ENCODE measurements at places on chromosomes 12 and 14. TPM values are rescaled to one million over a fixed set of nuclear protein-coding genes. Genes with fewer than 3 reads are reported as not detected.

Gene EXOC3L4
- total RNA-seq = not detected

Gene DDX51
- total RNA-seq = 6.8 TPM

Gene CMA1
- total RNA-seq = not detected

Gene GLI1
- 2.6 TPM for total RNA-seq

Gene GLIPR1L1
- not detected for total RNA-seq

Gene SYT10
- 1.9 TPM for total RNA-seq

Gene C12orf42
- 0.17 TPM for total RNA-seq

Gene DAO
- not detected for total RNA-seq

Gene KCNC2
- 3.2 TPM for total RNA-seq

Gene COPZ1
- total RNA-seq = 91.0 TPM

Gene TAS2R19
- total RNA-seq = 15.9 TPM

All from spinal cord (tissue), 10 donors.